ENCODE measurements at places on chromosomes 3 and 15. TPM values are rescaled to one million over a fixed set of nuclear protein-coding genes. Genes with fewer than 3 reads are reported as not detected.

DNA sequence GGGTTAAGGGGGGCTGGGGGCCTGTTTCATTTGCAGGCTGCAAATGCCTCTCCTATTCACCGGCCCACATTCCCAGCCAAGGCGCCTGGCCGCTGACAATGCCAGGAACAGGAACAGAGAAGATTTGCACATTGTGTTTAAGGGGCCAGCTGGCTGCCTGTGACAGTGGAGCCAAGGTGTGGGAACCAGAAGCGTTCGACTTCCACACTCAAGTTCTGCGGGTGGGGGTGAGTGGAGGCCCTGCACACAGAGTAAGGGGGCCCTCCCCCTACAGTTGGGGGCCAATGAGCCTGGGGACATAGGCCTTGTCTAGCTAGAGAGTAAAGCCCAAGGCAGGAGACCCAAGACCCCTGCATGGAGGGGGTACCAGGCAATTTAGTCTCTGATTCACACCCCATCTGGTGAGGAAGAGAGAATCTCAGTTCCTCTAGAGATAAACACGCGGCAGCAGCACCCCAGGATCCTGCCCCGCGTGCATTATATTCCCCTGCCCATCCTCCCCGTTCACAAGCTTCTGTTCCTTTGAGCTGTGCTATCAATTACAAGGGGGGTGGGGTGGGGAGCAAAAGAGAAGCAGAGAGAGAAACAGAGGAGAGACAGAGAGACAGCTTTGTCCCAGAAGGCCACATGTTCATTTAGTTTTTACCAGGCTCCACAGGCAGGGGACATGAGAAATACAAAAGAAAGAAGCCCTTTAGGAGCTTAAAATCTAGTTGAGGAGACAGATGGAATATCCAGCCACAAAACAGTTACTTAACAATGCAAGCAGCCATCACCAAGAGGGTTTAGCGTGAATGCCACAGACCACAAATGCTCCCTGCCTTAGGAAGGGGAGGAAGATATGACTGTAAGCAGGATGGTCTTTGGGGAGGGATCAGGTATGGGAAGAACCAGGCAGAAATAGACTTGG is 9.2 kb downstream of the IGDCC3 start:
- DNase-seq = peak; percentile 22
- H3K27ac ChIP-seq = no peak overlapping the region

DNA sequence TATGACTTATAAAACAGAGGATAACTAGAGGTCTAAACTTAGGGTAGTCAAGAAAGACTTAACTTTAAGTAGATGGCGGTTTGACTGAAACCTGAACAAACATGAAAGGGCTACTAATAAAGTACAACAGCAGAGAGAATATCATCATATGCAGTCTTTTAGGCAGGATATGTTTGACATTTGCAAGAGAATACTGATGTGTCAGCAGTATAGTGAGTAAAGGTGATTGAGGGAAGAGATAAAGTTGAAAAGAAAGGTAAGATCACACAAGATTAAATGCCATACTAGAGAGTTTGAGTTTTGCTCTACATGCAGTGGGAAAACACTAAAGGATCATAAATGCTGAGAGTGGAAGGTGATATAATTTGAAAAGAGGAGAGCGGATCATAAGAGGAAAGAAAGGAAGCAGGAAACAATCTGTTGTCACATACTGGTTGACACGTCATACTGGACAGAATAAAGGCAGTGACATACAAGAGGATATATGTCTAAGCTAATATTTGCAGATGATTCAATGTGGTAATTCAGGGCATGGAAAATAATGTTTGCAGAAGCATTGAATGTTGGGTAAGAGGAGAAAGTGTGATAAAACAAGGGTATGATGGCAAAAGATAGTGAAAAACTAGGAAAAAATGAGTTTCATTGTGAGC is 223.0 kb downstream of the EPHA6 start:
- H3K27ac ChIP-seq = no peak overlapping the region
- DNase-seq = no peak
- no peak overlapping the region for H3K4me3 ChIP-seq
- no peaks in the 10 kb centered on the region for H3K36me3 ChIP-seq
- no peaks in the 10 kb centered on the region for H3K27me3 ChIP-seq

DNA sequence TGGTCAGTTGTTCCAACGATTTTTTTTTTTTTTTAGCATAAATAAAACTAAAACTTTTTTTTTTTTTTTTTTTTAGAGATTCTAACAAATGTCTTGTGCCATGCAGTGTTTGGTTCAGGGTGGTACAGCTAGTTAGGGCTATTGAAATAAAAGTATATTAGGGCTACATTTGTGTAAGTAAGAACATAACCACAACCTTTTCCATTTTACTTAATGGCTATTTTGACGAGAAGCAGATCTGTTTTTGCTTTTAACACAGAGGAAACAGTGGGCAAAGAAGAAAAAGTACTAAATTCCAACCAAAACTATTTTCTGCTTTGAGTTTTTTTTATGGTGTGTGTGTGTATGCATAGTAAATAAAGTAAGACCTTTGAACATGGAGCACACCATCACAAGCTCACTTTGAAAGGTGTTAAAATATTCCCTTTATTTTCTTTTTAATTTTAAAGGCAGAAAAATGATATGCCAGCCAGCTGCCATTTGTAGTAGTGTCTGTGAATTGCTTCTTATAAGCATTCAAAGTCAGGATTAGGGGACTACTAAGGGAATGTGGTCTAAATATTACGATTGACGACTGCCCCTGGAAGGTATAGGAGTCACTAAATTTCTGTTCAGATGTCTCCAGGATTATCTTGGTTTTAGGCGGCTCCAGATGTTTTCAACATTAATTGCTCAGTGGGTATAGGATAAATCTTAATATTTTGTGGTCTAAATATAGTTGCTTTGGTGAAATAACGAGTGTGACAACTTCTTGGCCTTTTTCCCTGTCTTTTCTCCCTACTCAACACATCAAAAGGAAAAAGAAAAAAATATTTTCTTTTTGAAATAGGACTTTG is 3.1 kb downstream of the RARB start:
- H3K27me3 ChIP-seq = no peaks in the 10 kb centered on the region
- H3K4me3 ChIP-seq = peak overlapping the region; percentile 81
- H3K4me1 ChIP-seq = peaks cover 2% of the 10 kb centered on the region
- H3K36me3 ChIP-seq = no peaks in the 10 kb centered on the region

DNA sequence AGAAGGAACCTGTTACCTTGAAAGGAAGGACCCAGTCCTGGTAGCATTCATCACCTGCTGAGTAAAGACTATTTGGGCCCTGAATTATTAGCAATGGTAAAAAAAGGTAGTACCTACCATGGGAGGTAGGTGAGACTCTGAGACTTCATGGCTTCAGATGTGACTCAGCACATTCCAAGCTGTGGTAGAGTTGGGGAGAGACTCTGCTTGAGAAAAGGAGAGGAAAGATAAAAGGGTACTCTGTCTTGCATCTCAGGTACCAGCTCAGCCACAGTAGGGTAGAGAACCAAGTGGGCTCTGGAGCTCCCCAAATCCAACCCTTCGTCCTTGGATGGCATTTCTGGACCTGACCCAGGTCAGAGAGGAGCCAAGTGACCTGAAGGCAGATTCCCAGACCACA is 430.4 kb downstream of the TBL1XR1 start:
- no peak overlapping the region for H3K4me3 ChIP-seq
- H3K27me3 ChIP-seq = no peaks in the 10 kb centered on the region
- no peaks in the 10 kb centered on the region for H3K36me3 ChIP-seq
- H3K4me1 ChIP-seq = no peaks in the 10 kb centered on the region

- no peak overlapping the region for H3K27ac ChIP-seq
- H3K4me1 ChIP-seq = no peaks in the 10 kb centered on the region
- no peak for DNase-seq
- H3K36me3 ChIP-seq = no peaks in the 10 kb centered on the region
- peaks cover 3% of the 10 kb centered on the region for H3K27me3 ChIP-seq
Observed at GRCh38 chr3:150970665-150971324, 1.7 kb downstream of the CLRN1 start.

- H3K4me1 ChIP-seq = no peaks in the 10 kb centered on the region
- H3K27me3 ChIP-seq = no peaks in the 10 kb centered on the region
- H3K27ac ChIP-seq = no peak overlapping the region
- no peak overlapping the region for H3K4me3 ChIP-seq
- no peaks in the 10 kb centered on the region for H3K36me3 ChIP-seq
Observed at GRCh38 chr3:187238239-187238638, 41.0 kb downstream of the RTP1 start.

DNA sequence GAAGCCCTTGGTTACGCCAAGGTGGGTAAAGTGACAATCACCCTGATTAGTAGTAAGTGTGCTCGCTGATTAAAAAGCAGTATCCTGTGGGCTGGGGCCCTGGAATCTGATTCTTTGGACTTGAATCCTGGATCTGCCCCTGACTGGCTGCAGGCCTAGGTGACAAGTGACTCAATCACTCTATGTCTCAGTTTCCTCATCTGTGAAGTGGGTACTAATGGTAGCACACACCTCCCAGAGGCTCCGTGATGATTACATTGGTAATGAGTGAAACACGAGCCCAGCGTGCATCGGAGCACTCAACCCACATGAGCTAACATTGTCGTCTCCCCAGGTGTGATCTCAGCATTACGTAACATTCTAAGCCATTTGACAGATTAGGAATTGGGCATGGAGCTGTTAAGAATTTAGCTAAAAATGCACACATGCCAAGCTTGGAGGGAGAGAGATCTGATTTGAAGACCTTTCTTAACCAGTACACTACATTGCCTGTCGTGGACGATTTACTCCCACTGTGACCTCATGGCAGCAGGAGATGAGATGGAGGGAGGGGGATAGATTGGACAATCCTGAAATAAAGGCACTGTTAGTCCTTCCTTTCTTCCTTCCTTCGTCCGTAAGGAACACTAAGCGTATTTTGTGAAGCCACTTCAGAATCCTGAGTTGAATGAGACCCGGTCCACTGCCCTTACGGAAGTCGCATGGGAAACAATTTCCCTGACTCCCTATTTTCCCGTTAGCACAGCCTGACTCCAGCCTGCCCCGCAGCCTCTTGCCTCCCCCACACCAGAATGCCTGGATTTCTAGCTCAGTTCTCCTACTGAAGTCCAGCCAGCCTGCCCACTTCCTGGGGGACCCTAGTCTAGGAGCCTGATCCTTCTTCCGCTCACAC is 32.1 kb downstream of the MGLL start:
- H3K4me3 ChIP-seq = no peak overlapping the region
- no peaks in the 10 kb centered on the region for H3K36me3 ChIP-seq
- H3K27me3 ChIP-seq = no peaks in the 10 kb centered on the region
- H3K4me1 ChIP-seq = peaks cover 81% of the 10 kb centered on the region
- no peak for DNase-seq

- H3K36me3 ChIP-seq = no peaks in the 10 kb centered on the region
- no peaks in the 10 kb centered on the region for H3K27me3 ChIP-seq
- H3K27ac ChIP-seq = no peak overlapping the region
Observed at GRCh38 chr3:112041321-112041720, 6.8 kb downstream of the TMPRSS7 start.

- peaks cover 8% of the 10 kb centered on the region for H3K4me1 ChIP-seq
- DNase-seq = peak; percentile 85
Observed at GRCh38 chr3:190807719-190808375, 54.6 kb downstream of the GMNC start.

DNA sequence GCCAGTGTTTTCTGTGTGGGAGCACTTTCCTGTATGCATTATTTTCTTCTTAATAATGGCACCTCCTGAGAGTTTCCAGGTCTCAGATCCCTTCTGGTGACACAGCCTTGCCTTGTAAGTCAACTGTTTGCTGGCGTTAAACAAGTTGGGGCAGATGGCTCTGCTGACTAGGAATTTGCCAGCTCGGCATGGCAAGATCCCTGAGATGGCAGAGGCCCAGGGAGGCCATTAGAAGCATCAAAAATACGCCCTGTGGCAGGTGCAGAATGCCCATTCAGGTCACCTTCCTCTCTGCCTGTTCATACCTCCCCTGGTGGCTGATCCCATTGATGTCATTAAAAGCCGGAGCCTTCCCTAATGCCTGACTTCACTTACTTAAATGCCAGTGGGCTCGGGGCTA is 320.9 kb upstream of the CTDSPL start:
- no peak for DNase-seq
- H3K36me3 ChIP-seq = no peaks in the 10 kb centered on the region
- no peak overlapping the region for H3K4me3 ChIP-seq
- H3K4me1 ChIP-seq = peaks cover 91% of the 10 kb centered on the region
- no peaks in the 10 kb centered on the region for H3K27me3 ChIP-seq

The IL5RA gene
- 0.15 TPM for polyA plus RNA-seq

The MYO5C gene
- 0.75 TPM for polyA plus RNA-seq

The CNTN3 gene
- 3.7 TPM for polyA plus RNA-seq

The TEX55 gene
- not detected for polyA plus RNA-seq

The EPB42 gene
- 0.03 TPM for polyA plus RNA-seq

The SI gene
- not detected for polyA plus RNA-seq

All from heart right ventricle (tissue), 16 donors.